ENCODE measurements at places on chromosomes 11 and 22.
A peak's percentile ranks its signal among the peaks of the same experiment; 100 is the strongest.

DNA sequence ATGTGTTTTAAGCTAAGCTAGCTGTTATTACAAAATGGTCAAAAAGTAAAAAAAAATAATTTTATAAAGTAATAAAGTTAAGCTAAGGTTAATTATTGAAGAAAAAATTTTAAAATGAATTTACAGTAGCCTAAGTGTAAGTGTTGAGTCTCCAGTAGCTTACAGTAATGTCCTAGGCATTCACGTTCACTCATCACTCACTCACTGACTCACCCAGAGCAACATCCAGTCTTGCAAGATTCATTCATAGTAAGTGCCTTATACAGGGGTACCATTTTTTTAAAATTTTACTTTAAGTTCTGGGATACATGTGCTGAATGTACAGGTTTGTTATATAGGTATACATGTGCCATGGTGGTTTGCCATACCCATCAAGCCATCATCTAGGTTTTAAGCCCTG lies 11.6 kb upstream of the OOSP4B start:
- no peak for DNase-seq

DNA sequence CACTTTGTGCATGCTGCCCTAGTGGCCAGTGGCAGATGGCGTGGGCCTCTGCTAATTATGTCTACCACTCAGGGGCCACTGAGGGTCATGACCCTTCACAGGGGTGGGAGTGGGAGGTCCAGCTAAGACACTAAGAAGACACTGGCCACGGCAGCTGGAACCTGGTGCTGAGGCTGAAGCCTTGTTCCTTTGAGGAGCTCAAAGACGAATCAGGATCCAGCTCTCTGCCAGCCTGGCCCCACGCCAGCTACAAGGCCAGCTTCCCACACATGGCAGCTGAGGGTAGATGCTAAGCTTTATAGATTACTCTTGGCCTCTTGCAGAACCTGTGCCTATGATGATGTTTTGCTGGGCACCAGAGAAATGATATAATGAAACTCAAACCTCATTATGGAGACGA lies 226.3 kb downstream of the DSCAML1 start:
- DNase-seq = no peak

- DNase-seq = peak; percentile 35
These were observed 34.9 kb upstream of the OR10G7 start for GRCh38 chr11:124075841-124076651.

DNA sequence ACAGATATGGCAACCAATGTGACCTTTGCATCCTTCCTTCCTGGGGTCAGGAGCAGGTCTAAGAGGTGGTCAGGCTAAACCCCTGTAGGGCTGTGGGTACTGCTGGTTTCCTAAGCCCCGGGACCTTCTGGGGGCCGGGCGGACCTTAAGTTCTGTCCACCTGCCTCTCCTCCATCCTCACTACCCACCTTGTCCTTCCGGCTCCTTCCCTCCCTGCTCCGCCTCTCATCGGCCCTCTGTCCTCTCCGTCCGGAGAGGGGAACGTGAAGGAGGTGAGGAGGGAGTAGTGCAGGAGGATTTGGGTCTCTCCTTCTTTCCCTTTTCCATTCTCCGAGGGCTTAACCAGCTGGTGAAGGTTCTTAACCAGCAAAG lies 28.3 kb upstream of the PARVB start:
- no peak for DNase-seq

DNA sequence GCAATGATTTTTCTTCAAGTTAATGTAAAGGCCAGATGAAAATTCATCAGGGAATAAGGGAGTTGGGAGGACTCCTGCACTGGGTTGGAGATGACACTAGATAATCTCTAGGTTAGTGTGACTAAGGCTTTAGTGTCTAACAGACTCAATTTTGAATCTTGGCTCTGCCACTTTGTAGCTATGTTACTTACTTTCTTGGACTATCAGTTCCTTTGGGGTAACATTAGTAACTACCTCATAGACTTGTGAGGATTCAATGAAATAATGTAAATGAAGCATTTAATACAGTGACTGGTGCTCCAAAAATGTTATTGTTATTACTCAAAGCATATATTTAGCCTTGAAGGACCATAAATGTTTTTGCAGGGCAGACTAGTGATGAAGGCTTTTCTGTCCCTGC lies 9.6 kb upstream of the CCDC89 start:
- DNase-seq = no peak

GRCh38 chr11:69702239-69702691 lies 1.6 kb downstream of the FGF19 start:
- no peak for DNase-seq

GRCh38 chr11:110251836-110252235 lies 44.6 kb downstream of the RDX start:
- peak; percentile 83 for DNase-seq

GRCh38 chr11:75872887-75873416 lies 57.9 kb downstream of the UVRAG start:
- no peak for DNase-seq

DNA sequence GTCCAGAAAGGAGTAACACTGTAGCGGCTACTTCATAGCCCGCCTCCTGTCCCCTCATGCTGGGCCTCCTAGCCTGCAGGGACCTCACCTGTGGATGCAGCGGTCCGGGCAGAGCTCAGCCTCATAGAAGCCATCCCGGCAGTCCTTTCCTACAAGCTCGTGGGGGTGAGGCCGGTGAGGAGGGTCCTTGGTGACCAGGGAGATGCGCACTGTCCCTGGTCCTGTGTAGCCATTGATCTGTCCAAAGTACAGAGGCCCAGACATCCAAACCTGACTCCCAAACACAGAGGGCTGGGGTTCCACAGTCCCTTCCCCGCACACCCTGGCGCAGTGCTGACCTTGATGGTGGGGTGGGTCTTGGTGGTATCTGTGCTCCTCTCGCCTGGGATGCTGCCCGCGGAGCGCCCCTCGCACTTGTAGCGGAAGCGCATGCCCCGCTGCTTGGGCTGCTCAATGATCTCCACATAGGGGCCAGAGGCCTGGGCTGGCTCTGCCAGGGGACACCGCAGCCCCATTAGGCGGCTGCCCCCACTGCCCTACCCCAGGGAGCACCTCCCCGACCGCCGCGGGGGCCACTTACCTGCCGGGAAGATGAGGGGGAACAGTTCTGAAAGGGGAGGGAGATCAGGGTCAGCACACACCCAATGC lies 993 bp downstream of the RELA start:
- no peak for DNase-seq

DNA sequence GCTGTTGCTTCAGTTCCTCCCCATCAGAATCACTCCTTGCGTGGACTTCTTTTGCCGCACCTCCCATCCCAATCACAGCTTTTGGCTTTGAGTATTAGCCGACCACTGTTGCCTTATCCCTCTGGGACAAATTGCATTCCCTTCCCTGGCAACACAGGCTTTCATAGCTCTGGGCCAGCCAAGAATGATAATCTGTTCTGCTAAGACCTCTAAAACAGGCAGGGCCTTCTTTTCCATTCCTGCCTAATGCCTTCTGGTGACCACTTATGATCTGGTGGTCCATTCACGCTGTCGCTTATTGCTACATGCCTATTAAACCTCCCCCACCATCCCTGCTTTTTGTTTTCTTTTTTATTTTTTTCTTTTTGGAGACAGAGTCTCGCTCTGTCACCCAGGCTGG lies 9.6 kb downstream of the SEC14L2 start:
- no peak for DNase-seq

DNA sequence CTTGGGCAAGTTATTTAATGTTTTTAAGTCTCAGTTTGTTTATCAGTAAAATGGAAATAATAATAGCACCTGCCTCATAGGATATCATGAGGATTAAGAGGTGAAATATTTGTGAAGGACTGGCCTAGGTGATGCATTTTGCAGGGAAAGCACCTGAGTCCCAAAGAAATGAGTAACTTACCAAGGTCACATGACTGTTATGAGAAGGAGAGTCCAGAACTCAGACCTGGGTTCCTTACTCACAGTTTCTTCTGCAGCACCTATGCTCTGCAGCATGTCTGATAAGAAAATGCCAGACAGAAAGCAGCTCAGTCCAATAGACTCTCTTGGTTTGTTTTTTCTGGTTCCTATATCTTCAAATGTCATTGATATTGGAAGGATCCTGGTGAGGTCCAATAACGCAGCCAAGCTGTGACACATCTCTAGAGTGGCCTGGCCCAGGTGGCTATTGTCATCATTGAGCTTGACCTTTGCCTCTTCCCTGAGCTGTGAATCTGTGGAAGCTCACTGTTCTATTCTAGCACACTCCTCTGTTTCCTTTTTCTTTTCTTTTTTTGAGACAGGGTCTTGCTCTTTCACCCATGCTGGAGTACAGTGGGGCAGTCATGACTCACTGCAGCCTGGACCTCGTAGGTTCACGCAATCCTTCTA lies 174.7 kb upstream of the NAV2 start:
- DNase-seq = no peak

- DNase-seq = no peak
These were observed 19.2 kb downstream of the FAM118A start for GRCh38 chr22:45328822-45329529.

DNA sequence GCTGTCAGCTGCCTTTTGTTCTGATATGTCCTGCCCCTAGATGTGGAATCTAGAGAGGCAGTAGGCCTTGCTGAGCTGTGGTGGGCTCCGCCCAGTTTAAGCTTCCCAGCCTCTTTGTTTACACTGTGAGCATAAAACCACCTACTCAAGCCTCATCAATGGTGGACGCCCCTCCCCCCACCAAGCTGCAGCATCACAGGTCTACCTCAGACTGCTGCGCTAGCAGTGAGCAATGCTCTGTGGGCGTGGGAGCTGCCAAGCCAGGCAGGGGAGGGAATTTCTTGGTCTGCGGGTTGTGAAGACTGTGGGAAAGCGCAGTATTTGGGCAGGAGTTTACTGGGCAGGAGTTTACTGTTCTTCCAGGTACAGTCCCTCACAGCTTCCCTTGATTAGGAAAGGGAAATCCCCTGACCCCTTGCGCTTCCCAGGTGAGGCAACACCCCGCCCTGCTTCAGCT lies 98.5 kb downstream of the SMCO4 start:
- DNase-seq = no peak

DNA sequence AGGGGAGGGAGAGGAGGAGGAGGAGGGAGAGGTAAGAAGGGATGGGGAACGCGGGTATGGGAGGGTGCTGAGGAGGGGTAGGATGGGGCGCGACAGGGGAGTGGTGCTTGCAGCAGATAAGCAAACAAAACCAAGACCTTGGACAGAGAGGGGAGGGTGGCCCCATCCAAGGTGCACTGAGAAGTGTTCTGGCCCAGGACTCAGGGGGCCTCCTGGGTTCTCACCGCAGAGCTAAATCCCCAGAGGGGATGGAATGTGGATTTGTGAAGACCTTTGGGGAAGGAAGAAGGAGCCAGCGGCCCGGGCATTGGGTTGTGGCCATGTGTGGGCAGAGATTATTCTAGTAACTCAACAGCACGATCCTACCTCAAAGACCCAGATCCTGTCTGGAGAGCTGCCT lies 90.9 kb upstream of the LINC01488 start:
- DNase-seq = no peak

GRCh38 chr11:91220476-91221202 lies 997.8 kb upstream of the CHORDC1 start:
- DNase-seq = no peak

- no peak for DNase-seq
These were observed 54.9 kb downstream of the AHNAK start for GRCh38 chr11:62491571-62492329.

- no peak for DNase-seq
These were observed at the start of gene HBD for GRCh38 chr11:5234381-5234834. HBD (minus strand) TSS chr11:5234483; CDS start chr11:5234433, 50 bp downstream.

DNA sequence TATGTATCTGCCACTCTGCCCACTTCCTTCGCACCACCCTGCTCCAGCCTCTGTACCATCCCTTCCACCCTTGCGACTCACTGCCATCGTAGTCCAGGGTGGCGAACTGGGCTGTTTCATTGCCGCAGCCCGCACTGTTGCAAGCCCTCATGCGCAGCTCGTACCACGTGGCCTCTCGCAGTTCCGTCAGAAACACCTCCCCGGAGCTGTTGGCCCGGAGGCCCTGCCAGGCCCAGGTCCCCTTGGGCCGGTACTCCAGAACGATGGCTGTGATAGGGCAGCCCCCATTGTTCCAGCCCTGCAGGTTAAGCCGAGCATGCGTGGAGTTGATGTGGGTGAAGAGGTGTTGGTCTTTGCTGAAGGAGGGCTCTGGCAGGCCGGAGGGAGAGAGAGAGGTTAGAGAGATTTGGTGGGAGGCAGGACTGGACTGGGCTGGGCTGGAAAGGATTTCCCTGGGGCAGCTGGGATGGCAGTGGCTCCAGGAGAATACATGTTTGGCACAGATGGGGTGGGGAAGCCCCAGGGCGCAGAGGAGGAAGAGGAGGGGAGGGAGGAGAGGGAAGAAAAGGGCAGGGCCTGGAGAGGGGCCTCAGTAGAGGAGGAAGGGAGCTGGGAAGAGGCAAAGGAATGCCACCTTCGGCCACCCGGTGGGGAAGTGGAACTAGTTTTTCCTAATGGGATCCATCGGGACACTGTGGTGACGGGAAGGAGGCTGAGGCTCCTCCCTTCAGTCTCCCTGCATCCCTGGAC lies 109.6 kb downstream of the CEP164 start:
- DNase-seq = no peak

GRCh38 chr22:40036591-40037225 lies 42.0 kb downstream of the FAM83F start:
- DNase-seq = peak; percentile 90

- DNase-seq = peak; percentile 52
These were observed 537 bp downstream of the EP300 start for GRCh38 chr22:41092847-41093411.

DNA sequence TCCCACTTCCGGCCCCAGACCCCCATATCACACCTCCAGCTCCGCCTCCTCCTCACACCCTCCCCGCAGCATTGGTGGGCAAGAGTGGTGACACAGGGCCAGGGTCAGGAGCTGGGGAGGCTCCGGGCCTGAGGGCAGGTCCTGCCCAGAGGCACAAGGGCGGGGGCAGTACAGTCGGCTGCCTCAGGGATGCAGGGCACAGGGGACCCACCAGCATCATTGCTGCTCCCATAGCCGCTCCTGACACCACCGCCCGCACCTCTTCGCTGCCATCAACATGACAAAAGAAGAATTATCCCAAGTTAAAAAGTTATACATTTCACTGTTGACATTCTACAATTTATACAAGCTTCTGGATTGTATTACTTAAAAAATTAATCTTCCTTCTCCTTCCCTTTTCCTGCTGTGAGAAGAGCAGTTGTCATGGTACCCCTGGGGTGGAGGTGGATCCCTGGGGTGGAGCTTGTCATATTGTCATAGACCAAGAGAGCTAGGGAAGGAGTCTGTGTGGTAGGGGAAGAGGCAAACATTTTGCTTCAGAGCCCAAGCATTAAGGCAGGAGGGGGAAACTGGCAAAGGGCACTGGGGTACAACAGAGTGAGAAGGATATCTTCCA lies 4.1 kb downstream of the SBF2 start:
- DNase-seq = no peak

- DNase-seq = no peak
These were observed 570 bp upstream of the TPCN2 start for GRCh38 chr11:69048031-69048693.

- DNase-seq = no peak
These were observed 53.3 kb downstream of the SMIM38 start for GRCh38 chr11:69209038-69209350.

- no peak for DNase-seq
These were observed 15.1 kb downstream of the FXYD6 start for GRCh38 chr11:117861151-117862018.

DNA sequence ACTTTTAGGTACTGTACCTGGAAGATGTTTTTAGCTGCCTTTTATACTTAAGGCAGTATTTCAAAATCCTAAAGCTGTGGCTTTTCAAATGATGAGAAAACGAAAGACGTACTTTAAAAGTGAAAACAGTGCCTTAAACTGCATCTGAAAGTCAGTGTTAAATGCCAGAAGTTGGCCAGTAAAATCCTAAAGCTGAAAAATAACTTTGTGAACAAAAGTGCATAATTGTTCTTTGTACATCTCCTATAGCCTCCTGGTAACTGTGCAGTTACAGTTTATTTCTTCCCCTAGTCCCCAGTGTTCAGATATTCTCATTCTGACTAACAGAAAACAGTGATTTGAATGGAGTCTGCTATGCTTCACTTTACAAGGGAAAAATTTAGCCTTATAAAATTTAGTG lies 6.8 kb downstream of the EED start:
- no peak for DNase-seq

Measured in dermis blood vessel endothelial cell (primary cell).